ENCODE measurements at places on chromosomes 13 and 19.

- DNase-seq = no peak
Observed at GRCh38 chr13:99290894-99291293, 16.3 kb downstream of the GPR183 start.

- DNase-seq = no peak
Observed at GRCh38 chr13:41465241-41465847, 8.0 kb downstream of the RGCC start.

GRCh38 chr13:30355384-30355699 is 48.0 kb upstream of the KATNAL1 start:
- DNase-seq = no peak

- DNase-seq = no peak
Observed at GRCh38 chr13:95180513-95181245, 120.6 kb downstream of the ABCC4 start.

- no peak for DNase-seq
Observed at GRCh38 chr13:110944121-110944967, 29.5 kb upstream of the ANKRD10 start.

- DNase-seq = no peak
Observed at GRCh38 chr19:3201072-3201700, 15.5 kb downstream of the NCLN start.

DNA sequence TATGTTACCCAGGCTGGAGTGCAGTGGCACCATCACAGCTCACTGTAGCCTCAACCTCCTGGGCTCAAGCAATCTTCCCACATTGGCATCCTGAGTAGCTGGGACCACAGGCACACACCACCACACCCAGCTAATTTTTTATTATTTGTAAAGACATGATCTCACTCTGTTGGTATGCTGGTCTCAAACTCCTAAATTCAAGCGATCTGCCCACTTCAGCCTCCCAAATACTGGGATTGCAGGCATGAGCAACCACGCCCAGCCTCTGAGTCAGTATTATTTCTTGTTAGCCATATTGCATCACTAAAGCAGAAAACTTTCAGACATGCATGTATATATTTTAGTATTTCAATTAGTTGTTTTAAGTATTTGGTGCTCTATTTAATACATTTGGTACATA is 376.4 kb downstream of the GPC6 start:
- DNase-seq = no peak

GRCh38 chr13:92317066-92317465 is 909.5 kb upstream of the GPC6 start:
- DNase-seq = no peak

- no peak for DNase-seq
Observed at GRCh38 chr19:49492573-49493405, 3.4 kb upstream of the RPS11 start.

- no peak for DNase-seq
Observed at GRCh38 chr19:32101206-32101605, 244.2 kb upstream of the ZNF507 start.

DNA sequence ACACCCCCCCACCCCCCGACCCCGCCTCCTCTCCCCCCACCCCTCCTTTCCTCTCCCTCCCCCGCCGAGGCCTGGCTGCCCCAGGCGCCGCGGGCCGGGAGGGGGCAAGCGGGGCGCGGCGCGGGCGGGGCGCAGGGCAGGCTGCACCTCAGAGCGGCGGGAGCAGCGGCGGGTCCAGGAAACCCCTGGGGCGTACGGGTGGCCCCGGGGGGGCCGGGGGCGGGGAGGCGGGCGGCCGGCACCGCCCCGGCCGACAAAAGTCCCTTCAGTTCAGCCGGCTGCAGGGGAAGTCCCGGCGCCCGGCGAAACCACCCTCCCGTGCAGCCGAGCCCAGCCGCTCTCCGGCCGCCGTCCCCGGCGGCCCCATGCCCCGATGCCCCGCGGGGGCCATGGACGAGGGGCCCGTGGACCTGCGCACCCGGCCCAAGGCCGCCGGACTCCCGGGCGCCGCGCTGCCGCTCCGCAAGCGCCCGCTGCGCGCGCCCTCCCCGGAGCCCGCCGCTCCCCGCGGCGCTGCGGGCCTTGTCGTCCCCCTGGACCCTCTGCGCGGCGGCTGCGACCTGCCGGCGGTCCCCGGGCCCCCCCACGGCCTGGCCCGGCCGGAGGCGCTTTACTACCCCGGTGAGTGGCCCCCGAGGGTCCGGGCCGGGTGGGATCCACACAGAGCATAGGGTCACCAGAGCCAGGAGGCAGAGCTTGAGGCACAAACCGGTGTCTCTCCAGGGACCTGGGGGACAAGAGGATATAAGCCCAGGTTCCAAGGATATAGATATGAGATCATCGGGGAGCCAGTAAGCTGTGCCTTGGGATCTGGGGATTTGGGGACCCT is at the start of gene BCL3:
TSS of gene BCL3 (plus strand) at position 283 of the 829 bp plus-strand sequence. CDS start at position 366, 83 bp downstream.
- no peak for DNase-seq

DNA sequence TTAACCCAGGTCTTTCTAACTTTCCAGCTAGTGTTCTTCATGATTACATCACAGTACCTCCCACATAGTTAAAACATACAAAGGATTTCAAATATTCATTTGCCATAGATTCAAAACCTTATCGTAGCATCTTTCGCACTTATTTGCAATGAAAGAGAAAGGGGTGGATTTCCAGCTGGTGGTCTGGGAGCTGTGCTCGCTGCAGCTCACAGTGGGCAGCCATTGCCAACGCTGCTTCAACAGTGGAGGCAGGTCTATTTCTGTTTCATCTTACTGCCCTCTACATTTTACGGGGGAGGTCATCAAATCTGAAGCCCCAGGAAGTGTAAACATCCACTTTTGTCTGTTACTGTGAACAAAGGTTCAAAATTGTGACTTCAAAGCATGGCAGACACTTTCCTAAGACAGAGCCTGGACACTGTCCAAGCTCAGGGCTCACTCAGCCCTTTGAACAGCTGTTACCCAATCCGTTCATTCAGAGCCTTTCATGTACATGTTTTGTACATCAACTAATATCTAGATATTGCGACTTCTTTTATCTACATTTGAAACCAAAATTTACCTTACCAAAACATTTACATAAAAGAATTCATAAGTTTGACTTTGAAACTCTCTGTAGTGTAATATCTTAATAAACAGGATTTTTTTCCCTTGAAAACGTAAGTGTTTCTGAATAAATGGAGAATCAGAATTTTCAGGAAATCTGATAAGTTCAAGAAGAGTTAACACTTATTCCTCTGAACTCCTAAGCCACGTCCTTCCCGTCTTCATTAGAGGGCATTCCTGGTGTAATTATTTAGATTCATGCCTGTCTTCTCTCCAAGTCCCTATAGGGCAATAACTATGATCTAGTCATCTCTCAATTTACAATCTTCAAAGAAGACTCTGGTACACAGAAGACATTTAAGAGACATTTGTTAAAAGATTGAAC is 25.1 kb downstream of the STARD13 start:
- no peak for DNase-seq

- no peak for DNase-seq
Observed at GRCh38 chr19:40332669-40333068, 15.5 kb downstream of the C19orf47 start.

- no peak for DNase-seq
Observed at GRCh38 chr13:33172400-33172799, 113.2 kb downstream of the STARD13 start.

- DNase-seq = no peak
Observed at GRCh38 chr13:77767413-77767812, 69.9 kb downstream of the SLAIN1 start.

DNA sequence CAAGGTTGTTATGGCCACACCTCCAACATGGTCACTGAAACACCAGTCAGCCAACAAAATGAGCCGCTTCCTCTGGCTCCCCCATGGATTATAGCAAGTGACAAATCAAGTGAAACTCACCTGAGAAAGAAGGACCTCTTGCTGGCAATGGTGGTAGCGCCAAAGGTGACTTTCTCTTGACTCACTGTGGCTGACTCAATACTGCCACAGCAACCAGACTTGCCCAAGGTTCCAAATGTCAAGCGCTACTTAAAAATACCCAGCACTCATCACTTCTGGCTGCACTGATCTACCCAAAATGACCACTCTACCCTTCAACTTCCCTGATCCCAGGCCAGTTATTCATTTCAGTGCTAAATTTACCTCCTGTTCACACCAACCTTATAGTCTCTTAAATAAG is 495.5 kb downstream of the FOXO1 start:
- DNase-seq = no peak

- DNase-seq = no peak
Observed at GRCh38 chr19:33404506-33405253, 31.2 kb downstream of the CEBPG start.

- DNase-seq = no peak
Observed at GRCh38 chr19:49939721-49940481, 10.6 kb upstream of the NUP62 start.

DNA sequence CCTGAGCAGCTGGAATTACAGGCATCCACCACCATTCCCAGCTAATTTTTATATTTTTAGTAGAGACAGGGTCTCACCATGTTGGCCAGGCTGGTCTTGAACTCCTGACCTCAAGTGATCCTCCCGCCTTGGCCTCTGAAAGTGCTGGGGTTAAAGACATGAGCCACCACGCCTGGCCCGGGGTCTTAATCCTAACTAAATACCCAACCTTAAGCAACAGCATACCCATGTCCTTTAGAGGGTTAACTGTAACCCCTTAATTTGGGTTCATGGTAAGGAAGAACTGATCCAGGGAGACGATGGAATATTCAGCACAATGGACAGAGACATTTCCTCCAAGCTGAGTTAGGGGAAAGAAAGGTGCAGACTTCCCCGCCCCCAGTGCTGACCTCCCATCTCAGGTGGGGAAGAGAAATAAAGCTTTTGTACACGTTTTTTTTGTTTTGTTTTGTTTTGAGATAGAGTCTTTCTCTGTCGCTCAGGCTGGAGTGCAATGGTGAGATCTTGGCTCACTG is 8.7 kb upstream of the GALP start:
- DNase-seq = no peak

- DNase-seq = no peak
Observed at GRCh38 chr13:110230661-110231347, 76.2 kb downstream of the COL4A1 start.
